ENCODE measurements at places on chromosomes 16 and 17.

DNA sequence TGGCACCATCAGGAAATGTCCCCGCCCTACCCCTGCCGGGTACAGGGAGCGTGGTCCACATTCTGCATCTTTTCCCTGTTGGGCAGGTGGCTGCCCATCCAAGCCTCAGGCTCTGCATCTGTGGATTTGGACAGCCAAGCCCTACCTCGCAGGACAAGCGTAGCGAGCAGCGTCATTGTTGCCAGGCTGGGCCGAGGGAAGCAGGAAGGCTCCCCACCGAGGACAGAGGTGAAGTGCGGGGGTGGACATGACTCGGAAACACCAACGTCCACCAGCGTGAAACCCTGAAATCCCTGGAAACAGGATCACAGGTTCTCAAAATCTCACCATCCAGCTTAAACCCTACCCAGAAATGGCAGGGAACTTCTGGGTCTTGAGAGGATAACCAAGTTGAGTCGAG, 73.6 kb downstream of the SOCS1 start:
- DNase-seq = no peak

DNA sequence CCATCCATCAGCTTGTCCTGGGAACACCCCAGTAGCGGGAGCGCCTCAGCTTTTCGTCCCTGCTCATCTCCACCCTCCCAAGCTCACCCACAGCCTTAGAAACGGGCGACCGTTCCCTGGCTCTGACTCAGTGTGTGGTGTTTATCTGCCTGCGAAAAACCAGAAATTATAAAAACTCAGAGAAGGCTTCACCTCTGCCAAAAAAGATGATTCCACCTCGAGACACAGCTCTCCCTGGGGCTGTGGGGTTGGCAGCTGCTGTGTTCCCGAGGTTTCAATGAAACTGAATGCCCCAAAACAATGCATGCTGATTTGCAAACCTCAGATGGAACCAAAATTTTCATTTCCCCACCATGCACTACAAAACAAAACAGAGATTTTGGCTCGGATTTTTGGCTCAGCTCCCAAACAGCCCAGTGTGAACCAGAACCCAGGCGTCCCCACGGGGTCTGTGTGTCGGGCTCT, 62.4 kb upstream of the MED9 start:
- DNase-seq = no peak

DNA sequence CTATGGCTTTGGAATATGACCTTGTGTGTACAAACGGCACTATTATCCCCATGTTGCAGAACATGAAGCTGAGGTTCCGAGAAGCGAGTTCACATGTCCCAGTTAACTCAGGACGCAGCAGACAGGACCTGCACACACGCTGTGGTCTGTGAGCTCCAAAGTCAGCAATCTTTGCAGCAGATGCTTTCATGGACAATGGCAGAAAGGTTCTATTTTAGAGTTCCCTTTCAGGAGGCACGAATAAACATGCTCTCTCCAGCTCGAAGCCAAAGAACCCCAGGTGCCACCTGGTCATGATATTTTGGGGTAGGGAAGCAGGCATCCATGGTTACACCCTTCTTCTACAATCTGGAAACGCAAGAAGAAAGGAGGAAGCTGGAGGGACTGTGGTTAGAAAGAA, 412.0 kb downstream of the TMEM114 start:
- no peak for DNase-seq

- no peak for DNase-seq
Measured at GRCh38 chr16:48542020-48542473, 67.9 kb downstream of the N4BP1 start.

GRCh38 chr16:84212631-84213030, 21.7 kb downstream of the ADAD2 start:
- DNase-seq = no peak
